ENCODE measurements at places on chromosomes 2 and 18.

DNA sequence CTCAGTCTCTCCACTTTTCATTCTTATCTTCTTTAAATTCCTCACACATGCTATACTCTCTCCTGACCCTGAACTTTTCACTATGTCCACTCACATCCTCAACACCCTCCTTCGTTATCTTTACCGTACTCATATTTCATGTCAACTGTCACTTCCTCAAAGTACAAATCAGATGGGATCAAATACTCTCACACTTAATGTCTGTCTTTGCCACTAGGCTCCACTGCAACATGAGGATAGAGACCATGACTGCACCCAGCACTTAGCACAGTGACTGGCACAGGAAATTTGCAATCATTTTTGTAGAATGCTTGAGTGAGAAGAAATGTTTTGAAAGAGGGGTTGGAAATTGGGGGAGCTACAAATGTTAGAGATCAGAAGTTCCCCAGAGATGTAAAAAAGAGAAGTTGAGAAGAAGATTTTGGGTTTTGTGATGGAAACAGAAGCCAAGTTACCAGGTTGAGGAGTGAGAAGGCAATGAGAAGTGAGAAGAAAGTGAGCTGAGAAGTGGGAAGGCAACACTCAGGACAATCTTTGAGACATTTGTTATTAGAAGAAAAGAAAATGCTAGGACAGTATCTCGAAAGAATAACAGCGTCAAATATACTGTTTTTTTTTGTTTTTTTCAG lies 87.0 kb downstream of the CCDC141 start:
- no peak for DNase-seq

- no peak for DNase-seq
These were observed 54.3 kb upstream of the PEX13 start for GRCh38 chr2:60963190-60963589.

DNA sequence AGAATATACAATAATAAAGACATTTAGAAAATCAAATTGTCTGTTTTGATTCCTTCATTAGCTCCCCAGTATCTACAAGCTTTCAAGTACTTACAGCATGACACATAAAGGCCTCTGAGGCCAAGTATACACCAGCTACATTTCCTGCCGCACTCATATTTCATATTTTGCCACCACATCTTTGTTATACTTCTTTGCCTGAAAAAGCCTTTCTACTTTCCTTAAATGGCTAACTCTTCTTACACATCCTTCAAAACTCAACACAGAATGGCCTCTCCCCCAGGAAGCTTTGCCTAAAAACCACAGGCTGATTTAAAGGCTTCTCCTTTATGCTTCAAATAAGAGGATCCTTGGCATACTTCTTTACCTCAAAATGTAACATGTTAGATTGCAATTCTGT lies 4.5 kb downstream of the STK17B start:
- DNase-seq, result no peak

- DNase-seq, result no peak
These were observed 85.6 kb downstream of the VIT start for GRCh38 chr2:36781907-36782720.

- DNase-seq, result no peak
These were observed 61.4 kb downstream of the LHCGR start for GRCh38 chr2:48694149-48694548.

DNA sequence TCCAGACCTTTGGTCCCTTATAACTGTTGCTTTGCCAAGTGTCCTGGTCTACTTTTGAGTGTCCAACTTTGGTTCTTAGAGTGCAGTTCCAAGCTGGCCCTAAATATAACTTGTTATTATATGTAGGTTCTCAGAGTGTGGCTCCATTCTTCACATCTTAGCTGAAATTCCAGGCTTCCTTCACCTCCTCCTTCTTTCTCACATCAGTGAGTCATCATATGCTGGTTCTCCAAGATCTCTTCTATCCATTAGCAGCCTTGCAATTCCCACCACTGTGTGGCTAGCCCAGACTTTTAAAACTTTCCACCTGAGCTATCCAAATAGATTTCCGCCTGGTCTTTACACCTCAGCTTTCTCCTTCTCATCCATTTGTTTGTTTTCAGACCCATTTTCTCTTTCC lies 12.6 kb upstream of the CXCR4 start:
- DNase-seq, result peak; percentile 27

DNA sequence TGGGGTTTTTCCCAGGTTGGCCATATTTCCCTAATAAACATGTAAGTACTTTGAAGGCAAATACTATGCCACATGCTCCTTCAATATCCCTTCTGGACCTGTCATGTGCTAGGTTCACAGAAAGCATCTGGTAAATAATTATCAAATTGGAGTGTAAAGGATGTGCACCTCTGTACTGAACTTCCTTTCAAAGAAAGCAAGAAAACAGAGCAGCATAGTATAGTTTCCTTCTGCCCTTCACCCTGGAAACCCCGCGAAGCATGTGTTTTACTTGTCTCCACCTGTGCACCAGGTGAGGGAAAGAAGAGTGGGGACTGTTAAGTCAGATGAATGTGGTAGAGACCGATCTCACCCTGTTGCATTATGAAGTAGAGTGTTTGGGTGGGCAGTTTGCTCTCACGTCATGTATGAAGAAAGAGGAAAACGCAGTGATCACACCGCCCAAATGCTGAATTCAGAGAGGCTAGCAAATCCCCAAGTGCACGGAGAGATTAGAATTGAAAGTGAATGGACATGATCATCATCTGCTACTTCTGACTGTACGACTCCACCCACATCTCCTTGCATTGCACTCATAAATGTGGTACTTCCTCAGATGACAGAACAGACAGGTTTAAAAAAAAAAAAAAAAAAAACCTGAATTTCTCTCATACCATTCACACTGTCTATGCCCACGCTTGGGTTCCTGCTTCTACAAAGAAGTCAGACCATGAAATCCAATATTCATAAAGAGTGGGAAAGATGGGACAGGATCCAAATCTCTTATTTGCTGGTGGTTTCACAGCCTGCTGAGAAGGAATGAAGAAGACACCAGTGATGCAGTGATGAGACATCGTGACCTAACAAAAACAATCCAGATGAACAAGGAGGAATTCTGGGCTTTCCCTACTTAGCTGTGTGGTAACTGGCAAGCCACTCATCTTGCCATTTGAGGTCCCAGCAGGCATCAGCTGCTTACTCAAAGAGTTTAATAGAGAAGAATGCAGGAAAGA lies 448.6 kb downstream of the BCL11A start:
- peak; percentile 17 for DNase-seq

DNA sequence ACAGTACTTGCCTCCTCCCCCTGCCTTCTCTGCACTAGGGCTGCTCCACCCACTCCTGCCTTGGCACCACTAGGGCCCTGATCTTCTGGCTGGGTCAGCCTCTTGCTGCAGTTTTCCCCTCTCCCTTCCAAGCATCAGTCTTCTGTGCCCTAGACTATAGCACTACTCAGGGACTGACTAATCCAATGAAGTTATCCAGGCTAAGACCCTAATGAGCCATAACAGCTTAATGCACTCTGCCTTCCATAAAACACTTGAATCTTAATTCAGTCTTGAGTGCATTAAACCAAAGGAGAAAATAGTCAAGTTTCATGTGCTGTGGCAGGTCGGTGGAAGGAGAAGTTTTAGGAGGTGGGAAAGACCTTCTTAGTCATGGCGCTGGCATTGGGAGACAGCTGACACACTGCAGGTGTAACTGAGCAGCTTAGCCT lies 95.7 kb downstream of the BIN1 start:
- no peak for DNase-seq

GRCh38 chr2:55146263-55146662 lies 85.8 kb downstream of the CLHC1 start:
- no peak for DNase-seq

DNA sequence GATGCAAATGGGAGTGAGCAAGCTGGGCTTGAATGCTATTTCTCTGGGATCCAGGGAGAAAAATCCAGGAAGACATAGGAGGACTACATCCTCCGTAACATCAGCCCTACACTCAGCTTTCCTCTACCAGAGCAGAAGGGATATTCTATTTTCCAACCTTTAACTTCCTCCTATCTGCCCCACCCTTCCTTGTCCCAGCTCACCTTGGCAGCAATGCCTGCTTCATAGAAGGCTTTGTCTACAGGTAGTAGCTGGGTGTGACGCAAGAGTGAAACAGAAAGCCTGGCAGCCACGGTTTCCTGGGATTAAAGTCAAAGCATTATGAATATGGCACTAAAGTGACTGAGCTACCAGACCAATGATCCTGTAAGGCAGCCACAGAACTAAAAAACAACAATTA lies 3.9 kb downstream of the KRTCAP3 start:
- DNase-seq, result no peak

GRCh38 chr2:161625314-161625919 lies 1.2 kb downstream of the SLC4A10 start:
- DNase-seq, result no peak

- DNase-seq, result no peak
These were observed at the start of gene GPR75 for GRCh38 chr2:53859206-53860181. Gene GPR75 (minus strand): TSS chr2:53859967. CDS start chr2:53854756, 5,211 bp downstream.

DNA sequence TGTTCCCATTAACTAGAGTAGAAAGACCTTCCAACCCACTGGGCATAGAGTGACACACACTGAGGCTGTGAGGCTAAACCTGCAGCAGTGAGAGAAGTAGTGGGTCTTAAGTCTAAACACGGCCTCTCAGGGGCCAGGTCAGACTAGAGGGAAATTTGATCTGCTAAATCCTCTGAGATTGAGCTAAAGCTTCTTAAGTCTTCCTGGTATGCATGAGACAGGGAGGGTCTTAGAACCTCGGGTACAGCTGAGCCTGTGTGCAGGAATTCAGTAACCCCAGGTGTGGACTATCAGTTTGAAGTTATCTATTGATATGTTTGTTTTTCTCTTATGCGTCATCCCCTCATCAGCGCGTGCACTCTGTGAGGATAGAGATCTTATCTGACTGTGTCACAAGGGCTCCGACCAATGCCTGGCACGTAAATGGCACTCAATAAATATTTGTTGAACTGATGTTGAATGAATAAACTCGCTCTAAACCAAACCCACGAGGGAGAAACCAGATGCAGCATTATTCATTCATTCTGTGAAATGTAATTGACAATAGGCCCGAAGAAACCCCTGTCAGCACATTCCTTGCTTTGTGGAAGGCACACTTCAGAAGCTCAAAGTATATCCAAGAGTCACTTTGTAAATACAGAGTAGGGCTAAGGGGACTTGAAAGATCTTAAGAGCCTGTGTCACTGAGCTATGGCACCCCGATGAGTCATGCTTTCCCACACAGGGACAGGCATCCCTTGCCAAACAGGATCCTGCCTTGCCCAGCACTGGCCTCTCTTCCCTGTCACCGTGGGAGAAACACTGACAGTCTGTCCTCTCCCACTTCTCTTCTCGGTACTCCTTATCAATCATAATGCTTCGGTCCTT lies 21.7 kb upstream of the RAB10 start:
- peak; percentile 54 for DNase-seq

- DNase-seq, result peak; percentile 72
These were observed 20.5 kb upstream of the KIF1A start for GRCh38 chr2:240840435-240841060.

DNA sequence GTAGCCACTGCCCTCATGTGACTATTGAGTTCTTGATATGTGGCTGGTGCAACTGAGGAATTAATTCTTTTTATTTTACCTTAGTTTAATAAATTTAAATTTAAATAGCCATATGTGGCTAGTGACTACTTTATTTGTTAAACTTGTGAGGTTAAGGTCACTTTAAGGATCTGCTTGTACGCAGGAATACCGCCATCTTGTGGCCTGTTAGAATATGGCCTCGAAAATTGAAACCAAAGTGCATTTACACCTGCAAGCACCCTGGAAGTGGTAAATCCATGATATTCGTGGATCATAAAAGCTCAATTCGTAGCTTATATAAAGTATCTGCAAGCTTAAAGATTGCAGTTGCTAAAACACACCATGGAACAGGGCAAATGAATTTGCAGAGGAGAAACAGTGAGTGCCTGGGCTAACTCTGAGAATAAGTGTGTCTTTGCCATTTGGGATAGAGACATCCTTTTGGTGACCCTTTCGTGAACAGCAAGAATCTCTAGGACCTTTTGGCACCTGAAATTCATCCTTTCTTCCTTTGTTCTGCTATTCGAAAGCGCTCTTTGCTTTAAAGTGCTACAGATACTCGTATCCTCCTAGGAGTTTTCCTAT lies 59.9 kb upstream of the REG3A start:
- DNase-seq, result peak; percentile 54

GRCh38 chr2:221346411-221346810 lies 225.7 kb downstream of the EPHA4 start:
- no peak for DNase-seq

GRCh38 chr2:120303177-120303576 lies 42.8 kb upstream of the INHBB start:
- DNase-seq, result no peak
